ENCODE measurements at places on chromosomes 7 and 10.

- DNase-seq = no peak
These were observed 201.0 kb upstream of the PTN start for GRCh38 chr7:137544453-137545058.

GRCh38 chr10:15658069-15658702 lies 61.5 kb downstream of the ITGA8 start:
- DNase-seq = no peak

DNA sequence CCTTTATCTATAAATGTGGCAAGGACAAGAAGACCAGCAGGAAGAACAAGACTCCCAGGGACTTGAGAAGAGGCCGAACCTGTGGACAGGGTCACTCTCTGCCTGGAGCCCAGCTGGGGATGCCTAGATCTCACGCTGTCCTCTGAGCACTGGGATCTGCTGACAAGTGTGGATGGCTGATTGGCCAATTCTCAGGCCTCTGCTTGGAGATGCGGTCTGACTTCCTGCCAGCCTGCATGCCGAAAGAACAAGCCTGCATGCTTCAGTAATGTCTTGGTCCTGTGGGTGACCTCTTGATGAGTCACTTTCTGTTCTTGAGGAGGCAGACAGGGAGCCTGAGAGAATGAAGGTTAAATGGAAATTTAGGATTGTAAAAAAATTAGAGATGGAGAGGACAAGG lies 84.7 kb downstream of the TMEM178B start:
- DNase-seq = no peak

DNA sequence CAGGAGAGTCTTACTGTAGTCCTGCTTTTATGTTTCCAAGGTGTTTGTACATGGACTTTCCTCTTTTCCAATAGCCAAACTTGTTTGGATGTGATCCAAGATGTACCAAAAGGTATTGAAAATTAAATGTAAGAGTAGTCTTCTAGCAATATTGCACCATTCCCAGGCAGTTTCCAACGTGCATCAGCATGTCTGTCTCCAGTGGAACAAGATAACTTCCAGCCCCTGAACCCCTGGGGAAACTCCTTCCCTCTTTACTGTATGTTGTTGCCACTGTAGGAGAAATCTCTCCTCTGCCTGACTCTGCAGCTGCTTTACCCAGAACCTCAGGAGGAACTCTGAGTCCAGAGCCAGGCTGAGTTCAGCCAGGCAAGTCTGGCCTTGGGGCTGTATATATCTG lies 18.5 kb downstream of the ARMC10 start:
- no peak for DNase-seq

DNA sequence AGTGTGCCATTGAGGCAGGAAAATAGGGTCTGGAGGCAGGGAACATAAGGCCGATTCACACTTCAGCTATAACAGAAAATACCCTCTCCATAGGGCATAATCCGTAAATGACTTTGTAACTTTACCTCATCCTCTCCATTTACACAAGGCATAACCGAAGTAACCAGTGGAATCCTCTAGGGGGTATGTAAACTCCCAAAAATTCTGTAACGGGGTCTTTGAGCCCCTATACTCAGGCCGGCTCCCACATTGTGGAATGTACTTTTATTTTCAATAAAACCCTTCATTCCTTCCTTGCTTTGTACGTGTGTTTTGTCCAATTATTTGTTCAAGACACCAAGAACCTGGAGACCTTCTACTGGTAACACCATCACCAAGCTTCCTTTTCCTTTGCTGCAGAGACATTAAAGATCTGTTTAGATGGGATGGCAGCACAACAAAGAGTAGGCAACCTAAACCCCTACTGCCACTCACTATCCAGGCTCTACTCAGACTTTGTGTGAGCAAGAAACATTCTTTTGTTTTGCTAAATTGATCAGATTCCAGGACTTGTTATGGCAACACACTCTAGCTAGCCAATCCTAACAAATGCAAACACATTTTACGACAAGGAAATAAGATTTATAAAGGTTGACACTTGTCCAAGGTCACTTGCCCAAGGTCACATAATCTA lies 99.3 kb downstream of the DGKI start:
- DNase-seq = peak; percentile 77

All from iPS DF 19.7 (cell line).